GM19239 (cell line): ENCODE measurements at places on chromosomes 5 and 9.
A peak's percentile ranks its signal among the peaks of the same experiment; 100 is the strongest.

GRCh38 chr9:133852431-133852830 lies 114.3 kb upstream of the SARDH start:
- no peak for DNase-seq

DNA sequence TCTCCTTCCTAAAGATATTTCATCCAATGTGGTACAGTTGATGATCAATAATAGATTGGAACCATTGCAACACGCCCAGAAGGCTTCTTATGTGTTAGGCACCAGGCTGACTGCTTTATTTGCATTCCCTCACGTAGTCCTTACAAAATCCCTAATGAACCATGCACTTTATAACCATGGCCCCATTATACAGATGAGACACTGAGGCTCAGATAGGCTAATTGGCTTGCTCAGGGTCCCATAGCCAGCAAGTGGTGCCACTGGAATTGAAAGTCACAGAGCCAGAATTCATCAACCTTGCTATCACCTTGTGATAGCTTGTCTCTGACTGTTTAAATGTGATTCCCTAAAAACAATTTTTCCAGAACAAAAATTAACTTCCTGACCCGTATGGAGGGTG lies 27.8 kb upstream of the RAI14 start:
- no peak for DNase-seq

DNA sequence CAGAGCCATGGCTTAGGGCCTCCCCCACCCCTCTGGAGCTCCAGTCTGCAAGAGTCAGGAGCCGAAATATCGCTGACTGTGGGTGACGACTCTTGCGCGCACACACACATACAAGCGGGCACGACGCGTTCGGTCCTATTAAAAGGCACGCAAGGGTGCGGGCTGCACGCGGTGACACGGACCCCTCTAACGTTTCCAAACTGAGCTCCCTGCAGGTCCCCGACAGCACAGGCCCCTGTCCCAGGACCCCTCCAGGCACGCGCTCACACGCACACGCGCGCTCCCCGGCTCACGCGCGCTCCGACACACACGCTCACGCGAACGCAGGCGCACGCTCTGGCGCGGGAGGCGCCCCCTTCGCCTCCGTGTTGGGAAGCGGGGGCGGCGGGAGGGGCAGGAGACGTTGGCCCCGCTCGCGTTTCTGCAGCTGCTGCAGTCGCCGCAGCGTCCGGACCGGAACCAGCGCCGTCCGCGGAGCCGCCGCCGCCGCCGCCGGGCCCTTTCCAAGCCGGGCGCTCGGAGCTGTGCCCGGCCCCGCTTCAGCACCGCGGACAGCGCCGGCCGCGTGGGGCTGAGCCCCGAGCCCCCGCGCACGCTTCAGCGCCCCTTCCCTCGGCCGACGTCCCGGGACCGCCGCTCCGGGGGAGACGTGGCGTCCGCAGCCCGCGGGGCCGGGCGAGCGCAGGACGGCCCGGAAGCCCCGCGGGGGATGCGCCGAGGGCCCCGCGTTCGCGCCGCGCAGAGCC lies at the start of gene GRIN1:
Gene GRIN1 (plus strand): TSS at position 433 of the 746 bp plus-strand sequence. CDS start 333 bp downstream, outside the sequence.
- peak; percentile 28 for DNase-seq

GRCh38 chr5:15386122-15386521 lies 113.9 kb upstream of the FBXL7 start:
- no peak for DNase-seq
